ENCODE measurements at places on chromosomes 7 and 10.

DNA sequence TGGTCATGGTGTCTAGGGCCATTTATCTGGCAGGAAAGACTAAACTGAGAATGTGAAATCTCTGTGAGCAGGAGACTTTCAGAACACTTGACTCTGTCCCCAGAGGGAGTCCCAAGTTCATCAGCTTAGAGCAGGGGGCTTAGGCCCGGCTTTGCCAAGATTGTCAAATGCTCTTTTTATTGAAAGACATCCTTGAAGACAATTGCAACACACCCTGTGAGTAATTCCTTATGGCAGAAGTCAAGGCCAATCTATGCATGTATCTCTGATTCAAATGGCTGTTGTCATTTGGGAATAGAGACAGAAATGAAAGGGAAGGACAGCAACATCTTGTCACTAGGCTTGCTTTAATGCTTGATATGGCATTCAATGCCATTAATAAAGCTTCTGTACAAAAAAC is 33.7 kb downstream of the BAMBI start:
- DNase-seq, result no peak

DNA sequence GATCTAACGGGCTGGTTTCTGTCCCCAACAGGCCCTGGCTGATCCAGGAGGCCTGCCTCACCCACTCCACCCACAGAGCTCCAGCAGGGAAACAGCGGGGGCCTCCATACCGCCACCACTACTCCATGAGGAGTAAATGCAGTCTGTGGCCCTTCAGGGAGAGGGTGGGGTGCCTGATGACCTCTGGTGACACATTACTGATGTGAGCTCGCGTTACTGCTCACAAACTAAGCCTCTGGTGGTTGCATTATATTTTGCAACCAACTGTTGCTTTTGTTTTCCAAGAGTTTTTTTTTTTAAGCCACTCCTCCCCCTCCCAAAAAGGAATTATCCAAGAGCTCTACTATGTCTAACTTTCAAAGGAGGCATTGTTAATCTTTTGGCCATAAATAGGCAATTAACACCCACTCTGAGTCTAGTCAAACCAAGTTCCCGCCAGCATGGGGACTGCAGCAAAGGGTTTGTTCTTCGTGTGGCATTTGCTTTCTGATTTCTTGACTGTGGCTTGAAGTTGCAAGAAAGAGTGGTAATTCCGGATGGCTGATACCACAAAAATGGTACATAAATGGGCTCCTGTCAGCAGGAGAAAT is 72.6 kb downstream of the FAM53B start:
- no peak for DNase-seq

GRCh38 chr10:30687698-30688213 is 58.2 kb upstream of the LYZL2 start:
- DNase-seq, result peak; percentile 60

DNA sequence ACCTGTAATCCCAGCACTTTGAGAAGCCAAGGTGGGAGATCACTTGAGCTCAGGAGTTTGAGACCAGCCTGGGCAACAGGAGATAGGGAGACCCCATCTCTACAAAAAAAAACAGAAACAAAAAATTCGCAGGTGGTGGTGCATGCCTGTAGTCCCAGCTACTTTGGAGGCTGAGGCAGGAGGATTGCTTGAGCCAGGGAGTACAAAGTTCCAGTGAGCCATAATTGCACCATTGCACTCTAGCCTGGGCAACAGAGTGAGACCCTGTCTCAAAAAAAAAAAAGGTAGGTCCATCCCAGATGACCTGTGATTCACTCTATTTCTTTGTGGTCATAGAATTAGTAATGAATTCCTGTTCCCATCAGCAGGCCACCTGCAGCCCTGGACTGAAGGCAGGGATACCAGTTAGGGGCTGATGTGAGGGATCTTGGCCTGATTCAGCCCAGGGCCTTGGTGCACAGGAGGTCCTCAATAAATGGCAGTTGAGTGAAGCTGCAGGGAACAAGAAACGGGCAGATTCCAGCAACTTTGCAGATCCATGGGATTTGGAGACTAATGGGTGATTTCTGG is at the start of gene MYH16:
Gene MYH16 (plus strand): TSS at position 364 of the 570 bp plus-strand sequence.
- DNase-seq, result no peak

DNA sequence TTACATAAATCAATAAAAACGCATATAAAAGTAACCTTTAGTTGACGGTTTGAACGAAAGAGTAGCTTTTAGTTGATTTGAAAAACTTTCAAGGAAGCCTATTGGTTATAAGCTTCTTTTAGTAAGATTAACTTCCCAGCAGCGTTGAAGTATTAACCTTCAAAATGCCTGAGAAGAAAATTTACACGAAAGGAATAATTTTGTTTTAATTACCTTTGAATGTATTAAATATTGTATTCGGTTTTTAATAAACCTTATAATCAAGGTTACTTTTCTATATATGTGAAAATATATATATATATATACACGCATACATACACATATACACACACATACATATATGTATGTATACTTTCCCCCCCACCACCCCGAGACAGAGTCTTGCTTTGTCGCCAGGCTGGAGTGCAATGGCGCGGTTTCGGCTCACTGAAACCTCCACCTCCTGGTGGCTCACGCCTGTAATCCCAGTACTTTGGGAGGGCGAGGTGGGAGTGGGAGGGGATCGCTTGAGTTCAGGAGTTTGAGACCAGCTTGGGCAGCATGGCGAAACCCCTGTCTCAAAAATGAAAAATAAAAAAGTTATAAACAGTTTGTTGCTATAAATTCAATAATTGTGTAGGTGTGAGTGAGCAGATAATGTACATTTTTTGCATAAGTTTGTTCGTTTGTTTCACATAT is 57.6 kb upstream of the EZH2 start:
- DNase-seq, result peak; percentile 79

DNA sequence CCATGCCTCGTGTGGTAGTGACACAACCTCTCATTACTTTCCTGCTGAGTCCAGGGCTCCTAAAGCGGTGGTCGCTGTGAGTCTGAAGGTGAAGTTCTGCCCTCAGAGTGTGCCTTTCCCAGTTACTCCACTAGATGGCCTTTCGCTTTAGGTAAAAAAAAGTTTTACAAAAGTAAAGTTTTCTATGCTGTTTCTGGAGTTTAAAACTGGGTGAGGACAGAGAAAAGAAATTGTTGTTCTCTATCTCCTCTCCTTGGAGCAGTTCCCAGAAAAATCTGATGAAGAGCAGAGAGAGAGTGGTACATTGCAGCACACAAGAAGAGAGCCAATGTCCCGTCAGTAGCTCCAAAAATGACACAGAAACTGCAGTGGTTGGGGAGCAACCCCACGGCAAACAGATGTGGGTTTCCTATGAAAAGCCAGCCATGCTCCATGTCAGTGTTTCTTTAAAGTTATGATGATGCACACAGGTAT is 257.1 kb downstream of the GLI3 start:
- DNase-seq, result no peak

DNA sequence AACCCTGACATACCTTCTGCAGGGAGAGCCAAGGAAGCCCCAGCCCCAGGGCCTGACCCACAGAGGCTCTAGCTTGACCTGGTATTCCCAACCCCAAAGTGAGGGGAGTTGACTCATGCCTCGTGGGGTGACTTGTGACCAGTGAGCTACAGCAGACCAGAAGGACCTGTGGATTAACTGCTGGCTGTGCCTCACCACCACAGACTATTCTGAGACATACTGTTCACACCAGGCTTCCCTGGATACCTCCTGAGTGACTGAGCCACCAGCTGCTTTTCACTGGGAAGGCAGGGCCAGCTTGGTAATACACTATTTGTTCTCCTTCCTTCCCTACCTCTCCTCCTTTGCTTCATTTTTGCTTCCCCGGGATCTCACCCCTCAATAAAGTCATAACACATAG is 7.3 kb downstream of the PLXNA4 start:
- no peak for DNase-seq

GRCh38 chr7:157401567-157402387 is 65.0 kb downstream of the DNAJB6 start:
- no peak for DNase-seq

GRCh38 chr10:9814285-9814864 is 1203.3 kb upstream of the CELF2 start:
- no peak for DNase-seq

DNA sequence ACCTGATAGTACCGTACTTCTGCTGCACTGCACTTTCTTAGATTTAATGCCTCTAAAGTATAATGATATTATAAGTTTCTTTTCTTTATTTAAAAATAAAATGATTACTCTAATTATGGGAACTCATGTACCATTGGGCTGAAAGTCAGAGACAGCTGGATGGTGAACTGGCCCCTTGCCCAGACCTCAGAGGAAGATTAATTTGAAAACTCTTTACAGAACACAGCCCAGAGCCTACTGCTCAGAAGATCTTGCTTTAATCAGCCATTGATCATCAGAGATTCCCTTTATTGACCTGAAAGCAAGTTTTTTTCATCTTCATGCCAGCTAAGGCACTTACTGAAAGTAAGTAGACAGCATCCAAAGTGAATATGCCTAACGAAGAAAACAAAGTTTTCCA is 341.7 kb downstream of the GFRA1 start:
- no peak for DNase-seq

DNA sequence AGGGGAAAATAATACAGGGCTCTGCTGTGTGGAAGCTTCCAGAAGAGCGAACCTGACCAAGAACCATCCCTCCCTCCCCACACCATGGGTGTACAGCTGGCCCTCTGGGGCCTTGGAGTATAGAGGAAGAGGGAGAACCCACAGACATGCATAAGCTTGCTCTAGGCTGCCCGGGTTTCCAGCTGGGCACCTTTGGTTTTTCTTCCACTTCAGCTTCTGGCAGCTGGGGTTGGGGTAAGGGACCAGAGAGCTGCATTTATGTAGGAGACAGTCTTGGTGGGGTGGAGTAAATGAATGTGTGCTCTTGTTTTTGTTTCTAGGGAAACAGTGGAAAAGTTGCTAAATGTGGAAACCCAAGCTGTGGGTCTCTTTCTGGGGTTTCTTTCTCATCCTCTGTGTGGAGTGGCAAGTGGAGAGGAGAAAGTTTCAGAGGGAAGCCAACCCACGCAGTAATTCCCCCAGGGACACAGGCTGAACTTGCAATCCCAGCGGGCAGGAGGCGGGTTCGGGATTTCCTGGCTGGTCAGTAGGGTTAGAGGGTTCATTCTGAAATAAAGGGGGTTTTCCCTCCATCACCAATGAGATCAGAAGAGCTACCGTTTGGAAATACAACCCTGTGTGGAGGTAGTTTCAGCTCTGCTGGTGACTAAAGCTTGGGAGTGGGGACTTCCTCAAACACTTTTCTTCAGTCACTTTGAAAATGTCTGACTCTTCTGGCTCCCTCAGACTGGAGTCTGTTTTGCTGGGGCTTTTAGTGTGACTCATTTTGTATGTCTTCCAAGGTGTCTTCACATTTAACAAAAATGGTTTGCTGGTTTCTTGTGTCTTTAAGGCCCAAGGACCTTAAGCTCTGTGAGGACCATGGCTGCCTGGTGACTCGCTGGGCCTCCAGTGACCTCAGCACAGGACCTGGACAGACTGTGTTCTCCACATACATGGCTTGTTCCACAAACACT is 22.2 kb upstream of the SRGN start:
- no peak for DNase-seq

GRCh38 chr10:93701866-93702209 is 554 bp downstream of the FRA10AC1 start:
- DNase-seq, result no peak

DNA sequence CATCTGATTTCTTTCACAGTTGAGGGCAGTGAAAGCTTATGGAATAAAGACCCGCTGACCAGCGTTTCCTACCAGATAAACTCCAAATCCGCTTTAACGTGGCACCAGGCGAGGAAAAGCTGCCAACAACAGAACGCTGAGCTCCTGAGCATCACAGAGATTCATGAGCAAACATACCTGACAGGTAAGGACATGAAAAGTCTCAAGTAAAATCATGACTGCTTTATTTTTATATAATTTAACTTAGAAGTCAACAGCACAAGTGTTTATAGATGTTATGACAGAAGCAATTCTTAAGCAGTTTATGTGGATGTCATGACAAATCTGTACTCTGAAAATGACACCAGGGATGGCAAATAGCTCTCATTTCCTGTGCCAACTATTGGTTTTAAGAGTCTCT is 24.5 kb downstream of the MRC1 start:
- DNase-seq, result no peak

- DNase-seq, result no peak
Observed at GRCh38 chr10:59222788-59223187, 46.3 kb downstream of the PHYHIPL start.

- DNase-seq, result no peak
Observed at GRCh38 chr10:94983555-94983954, 45.1 kb downstream of the CYP2C9 start.

- DNase-seq, result no peak
Observed at GRCh38 chr7:27640884-27641574, 21.7 kb downstream of the HIBADH start.

DNA sequence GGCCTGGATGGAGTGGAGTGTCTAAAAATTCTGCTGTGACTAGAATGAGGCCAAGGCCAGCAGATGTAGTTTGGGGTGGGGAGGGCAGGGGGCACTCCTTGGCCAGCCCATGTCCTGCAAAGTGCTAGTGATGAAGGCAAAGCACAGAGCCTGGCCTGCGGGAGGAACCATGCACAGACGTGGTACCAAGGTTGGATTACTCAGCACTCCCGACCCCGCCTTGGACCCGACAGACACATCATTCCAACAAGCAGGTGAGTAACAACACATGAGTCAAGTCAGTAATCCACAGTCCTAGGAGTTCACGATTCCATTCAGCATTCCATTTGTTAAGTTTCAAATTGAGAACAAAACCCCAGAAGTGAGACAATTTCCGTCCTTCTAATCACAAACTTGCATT is 317.3 kb downstream of the TCERG1L start:
- no peak for DNase-seq

- DNase-seq, result no peak
Observed at GRCh38 chr10:102508506-102508905, 4.7 kb downstream of the SUFU start.

- DNase-seq, result no peak
Observed at GRCh38 chr10:113959383-113959760, 84.3 kb upstream of the ADRB1 start.

DNA sequence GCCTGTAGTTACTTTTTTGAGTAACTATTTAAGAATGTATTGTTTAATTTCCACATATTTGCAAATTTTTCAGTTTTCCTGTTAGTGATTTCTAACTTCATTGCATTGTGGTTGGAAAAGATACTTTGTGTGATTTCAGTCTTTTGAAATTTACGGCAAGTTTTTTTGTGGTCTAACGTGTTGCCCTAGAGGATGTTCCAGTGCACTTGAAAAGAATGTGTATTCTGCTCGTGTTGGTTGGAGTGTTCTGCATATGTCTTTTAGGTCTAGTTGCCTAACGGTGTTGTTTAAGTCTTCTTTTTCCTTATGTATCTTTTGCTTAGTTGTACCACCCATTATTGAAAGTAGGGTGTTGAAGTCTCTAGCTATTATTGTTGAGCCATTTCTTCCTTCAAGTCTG is 59.7 kb downstream of the LCOR start:
- DNase-seq, result no peak

- no peak for DNase-seq
Observed at GRCh38 chr7:18890885-18891621, 226.4 kb downstream of the TWIST1 start.

- DNase-seq, result no peak
Observed at GRCh38 chr10:52316500-52316899, 2.4 kb downstream of the DKK1 start.

All from NCI-H446 (cell line).